Fibroblast of lung (primary cell): ENCODE measurements at places on chromosomes 1 and 21.

DNA sequence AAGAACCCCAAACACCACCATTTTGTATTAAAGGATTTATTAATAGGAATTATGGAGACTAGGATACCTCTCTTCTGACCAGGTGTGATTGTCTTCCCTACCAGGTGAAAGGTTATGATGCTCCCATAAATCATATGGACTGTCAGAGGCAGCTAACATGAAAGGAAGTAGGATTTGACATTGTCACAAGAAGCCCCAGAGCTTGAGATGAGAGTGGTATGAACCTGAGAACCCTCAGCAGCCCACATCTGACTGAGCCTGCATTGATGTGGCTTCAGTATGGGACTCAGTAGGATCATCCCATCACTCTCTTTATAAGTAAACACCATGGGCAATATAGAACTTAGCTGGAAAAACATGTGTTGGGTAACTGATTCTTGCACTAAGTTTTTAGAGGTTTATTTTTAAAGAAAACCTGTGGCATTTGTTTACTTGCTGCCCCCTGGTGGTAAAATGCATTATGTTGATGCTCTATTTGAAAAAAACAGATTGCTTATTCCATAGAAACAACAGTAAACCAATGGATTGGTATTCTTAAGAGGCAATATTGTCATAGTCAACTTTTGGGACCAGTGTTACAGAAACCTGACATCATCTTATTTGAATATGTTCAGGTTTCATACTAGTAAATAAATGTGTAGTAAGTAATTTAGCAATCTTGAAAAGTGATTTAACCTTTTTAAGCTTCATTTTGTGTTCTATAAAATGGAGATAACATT is 16.6 kb upstream of the CACYBP start:
- peak; percentile 73 for DNase-seq

GRCh38 chr21:38311765-38312164 is 55.0 kb downstream of the KCNJ15 start:
- peak; percentile 59 for DNase-seq

DNA sequence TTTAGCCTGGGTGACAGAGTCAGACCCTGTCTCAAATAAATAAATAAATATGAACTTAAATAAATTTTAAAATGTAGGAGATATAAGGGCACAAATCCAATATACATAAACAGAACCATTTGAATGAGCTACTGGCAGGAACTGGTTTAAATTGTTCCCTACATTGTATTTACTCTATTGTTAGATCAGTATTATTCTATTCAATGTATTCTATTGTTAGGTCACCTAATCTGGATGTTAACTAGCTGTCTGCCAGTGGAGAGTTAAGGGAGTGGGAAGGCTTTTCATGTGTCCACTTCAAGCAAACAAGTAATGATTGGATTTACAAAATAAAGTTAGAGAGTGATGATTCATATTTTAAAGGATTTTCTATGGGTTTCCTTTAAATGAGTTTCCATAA is 4.9 kb upstream of the FBXO28 start:
- DNase-seq = no peak

GRCh38 chr21:45995686-45996179 is 14.2 kb downstream of the COL6A1 start:
- DNase-seq = no peak
